IPS-NIHi11 (cell line): ENCODE measurements at places on chromosomes 3 and 15.

GRCh38 chr15:59199626-59200465 is 6.8 kb upstream of the LDHAL6B start:
- no peak for DNase-seq

GRCh38 chr3:115148142-115148790 is 1.2 kb upstream of the ZBTB20 start:
- no peak for DNase-seq

DNA sequence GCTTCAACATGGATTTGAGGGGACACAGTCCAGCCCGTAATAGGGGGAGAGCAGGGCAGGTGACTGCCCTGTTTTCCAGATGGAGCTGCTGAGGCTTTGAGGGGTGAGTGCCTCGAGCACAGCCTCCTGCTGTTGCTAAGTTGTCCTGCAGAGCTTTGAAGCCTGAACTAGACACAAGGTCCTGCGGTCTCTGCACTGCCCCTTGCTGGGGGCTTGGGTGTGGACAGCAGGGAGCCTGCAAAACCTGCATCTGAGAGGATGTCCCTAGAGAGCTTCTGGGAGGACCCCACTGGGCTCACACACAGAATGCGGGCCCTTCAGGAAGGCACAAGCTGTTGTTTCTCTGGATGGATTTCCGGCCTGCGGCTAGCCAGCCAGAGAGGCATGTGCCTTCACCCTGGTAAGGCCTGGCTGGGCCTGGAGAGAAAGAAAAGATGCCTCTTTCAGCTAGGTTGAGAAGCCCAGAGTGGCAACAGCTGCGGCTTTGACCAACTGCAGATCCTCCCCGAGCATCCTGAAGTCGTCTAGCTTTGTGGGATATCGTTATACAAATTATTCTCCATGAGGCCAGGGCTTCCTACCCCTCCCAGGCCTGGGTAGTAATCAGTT is 226.2 kb downstream of the SLCO3A1 start:
- DNase-seq = no peak

- no peak for DNase-seq
Measured at GRCh38 chr3:46206282-46207015, 1.7 kb downstream of the CCR1 start.

GRCh38 chr3:169659096-169659819 is 4.3 kb downstream of the MECOM start:
- no peak for DNase-seq

GRCh38 chr15:82921939-82922338 is 30.6 kb downstream of the HOMER2 start:
- DNase-seq = no peak

- no peak for DNase-seq
Measured at GRCh38 chr15:60553163-60553562, 74.2 kb upstream of the ICE2 start.

DNA sequence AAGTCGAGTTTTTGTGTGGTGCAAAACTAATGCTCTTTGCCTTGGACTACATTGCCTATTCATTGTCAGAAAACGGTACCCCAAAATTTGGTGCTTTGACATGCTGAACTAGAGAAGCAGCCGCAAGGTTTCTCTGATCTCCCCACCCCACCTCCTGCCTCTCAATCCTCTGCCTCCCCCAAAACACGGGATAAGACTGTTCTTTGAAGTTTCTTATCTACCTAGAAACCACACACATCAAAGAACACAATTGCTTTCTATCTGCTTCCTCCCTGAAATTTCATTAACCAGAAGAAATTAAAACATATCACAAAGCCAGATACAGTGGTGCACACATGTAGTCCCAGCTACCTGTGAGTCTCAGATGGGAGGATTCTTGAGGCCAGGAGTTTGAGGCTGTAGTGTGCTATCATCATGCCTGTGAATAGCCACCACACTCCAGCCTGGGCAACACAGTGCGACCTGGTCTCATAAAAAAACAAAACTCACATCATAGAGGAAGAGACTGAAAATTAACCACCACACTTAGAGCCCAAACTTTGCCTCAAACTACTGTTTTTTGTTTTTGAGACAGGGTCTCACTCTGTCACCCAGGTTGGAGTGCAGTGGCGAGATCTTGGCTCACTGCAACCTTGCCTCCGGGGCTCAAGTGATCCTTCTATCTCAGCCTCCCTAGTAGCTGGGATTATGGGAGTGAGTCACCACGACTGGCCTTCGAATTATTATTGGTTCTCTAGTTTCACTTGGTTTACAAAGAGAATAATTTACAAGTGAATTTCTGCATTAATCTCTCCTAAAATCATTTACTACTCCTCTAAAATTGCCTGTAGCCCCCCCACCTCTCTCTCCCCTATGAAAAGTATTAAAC is 2.7 kb upstream of the PCNP start:
- DNase-seq = no peak

GRCh38 chr15:37446921-37447320 is 346.6 kb upstream of the MEIS2 start:
- no peak for DNase-seq

- DNase-seq = no peak
Measured at GRCh38 chr3:65706776-65707568, 331.7 kb downstream of the MAGI1 start.

GRCh38 chr3:46122091-46122490 is 86.0 kb downstream of the CCR1 start:
- DNase-seq = no peak

DNA sequence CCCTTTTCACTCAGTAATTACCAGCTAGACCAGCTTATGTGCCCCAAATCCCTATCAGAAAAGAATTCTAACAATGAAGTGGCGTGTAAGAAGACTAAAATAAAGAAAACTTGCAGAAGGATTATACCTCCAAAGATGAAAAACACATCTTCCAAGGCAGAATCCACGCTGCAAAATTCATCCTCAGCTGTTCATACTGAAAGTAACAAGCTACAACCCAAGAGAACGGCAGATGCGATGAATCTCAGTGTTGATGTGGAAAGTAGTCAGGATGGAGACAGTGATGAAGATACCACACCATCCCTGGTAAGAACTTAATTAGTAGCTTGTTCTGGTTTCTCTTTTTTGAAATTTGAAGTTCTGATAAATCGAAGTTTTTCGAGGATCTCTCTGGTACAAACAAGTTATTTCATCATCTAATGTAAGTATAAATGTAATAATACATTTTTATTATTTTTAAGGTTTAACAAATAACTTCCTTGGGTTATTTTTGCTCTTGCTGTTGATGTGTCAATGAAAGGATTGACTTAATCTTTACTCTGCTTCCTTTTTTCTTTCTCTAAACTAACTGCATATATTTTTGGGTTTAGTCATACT is 1.4 kb downstream of the WDR76 start:
- no peak for DNase-seq

DNA sequence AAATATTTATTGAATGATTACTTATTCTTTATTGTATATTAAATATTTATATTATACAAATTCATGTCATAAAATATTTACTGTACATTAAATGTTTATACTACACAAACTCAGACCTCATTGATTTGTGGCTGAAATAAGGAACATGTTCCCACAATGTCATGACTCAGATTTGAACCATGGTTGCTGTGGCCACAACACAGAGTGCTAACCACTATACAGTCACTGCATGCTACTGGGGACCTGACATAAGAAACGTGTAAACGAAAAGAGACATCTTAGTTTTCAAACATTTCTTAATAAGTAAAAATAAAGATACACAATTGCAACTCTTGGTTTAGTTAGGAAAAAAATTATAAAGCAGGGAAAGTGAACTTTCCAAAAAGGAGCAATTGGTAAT is 99.1 kb upstream of the AGTR1 start:
- DNase-seq = no peak

DNA sequence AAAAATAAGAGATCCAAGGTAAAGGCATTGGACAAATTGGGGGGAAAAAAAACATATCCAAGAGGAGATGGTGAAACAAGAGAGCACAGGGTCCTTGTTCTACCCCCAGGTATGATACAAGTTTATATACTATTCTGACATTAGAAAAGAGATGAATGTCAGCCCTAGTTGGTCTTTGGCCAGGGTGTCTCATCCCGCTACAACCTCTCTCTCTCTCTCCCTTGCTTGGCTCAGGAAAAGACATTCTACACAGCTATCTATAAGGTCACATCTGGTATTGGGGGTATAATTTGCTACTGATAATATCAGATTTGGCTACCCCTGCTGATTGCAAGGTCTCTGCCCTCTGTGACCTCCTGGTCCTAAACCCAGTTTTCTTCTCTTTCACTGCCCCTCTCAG is 117.2 kb downstream of the GOLIM4 start:
- DNase-seq = no peak

DNA sequence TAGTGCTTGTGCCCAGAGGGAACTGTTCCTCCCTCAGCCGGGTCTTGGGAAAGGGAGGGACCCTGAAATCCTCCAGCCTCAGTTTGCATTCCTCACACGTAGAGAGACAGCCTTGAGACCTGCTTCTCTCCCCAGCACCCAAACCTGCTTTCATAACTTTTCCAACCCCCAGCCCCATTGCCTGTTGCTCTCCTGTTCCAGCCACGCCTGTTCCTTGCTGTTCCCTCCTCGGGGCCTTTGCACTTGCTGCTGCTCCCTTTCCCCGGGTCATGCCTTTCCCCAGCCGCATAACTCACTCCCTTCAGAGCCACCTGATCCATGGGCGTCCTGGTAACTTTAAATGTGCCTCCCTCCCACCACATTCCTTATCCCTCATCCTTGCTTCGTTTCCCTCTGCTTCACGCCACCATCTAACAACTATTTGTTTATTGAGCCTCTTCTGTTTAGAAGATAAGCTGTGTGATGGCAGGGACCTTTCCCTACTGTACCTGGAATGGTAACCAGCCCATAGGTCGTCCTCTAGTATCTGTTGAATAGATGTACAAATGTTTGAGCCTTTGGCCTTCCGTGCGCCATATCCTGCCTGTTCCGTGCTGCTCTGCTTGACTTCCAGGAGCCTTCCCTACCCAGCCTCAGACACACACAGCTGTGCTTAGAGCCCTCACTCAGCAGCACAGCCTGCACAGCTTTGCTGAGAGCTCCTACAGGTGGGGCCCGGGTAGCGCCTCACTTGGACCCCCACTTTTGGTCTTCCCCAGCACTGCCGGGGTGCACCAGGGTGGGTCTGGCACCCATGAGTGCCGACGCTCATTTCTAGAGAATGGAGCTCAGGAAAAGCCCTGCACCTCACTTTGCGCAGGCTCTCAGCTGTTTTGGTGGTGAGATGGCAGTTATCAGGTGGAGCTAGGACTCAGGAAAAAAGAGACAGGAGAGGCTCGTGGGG is 60.2 kb downstream of the SCN5A start:
- DNase-seq = no peak

GRCh38 chr15:91426412-91426811 is 326.4 kb downstream of the SV2B start:
- no peak for DNase-seq

DNA sequence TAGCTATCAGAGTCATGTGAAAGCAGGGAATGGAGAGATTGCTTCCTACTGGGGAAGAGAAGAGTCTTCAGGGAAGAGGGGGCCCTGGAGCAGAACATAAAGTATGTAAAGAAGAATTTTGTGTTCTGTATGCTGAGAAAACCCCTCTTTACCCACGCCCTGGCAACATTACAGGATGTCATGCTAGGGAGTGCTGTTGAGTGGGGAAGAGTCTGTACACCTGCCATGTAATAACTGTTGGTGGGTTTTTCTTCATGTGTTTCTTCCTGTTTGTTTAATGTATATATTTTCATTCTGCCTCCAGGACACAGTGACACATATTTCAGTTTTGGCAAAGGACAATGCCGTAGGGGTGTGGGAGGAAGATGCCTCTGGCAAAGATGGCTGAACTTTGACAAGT is 122.8 kb upstream of the LPP start:
- no peak for DNase-seq

DNA sequence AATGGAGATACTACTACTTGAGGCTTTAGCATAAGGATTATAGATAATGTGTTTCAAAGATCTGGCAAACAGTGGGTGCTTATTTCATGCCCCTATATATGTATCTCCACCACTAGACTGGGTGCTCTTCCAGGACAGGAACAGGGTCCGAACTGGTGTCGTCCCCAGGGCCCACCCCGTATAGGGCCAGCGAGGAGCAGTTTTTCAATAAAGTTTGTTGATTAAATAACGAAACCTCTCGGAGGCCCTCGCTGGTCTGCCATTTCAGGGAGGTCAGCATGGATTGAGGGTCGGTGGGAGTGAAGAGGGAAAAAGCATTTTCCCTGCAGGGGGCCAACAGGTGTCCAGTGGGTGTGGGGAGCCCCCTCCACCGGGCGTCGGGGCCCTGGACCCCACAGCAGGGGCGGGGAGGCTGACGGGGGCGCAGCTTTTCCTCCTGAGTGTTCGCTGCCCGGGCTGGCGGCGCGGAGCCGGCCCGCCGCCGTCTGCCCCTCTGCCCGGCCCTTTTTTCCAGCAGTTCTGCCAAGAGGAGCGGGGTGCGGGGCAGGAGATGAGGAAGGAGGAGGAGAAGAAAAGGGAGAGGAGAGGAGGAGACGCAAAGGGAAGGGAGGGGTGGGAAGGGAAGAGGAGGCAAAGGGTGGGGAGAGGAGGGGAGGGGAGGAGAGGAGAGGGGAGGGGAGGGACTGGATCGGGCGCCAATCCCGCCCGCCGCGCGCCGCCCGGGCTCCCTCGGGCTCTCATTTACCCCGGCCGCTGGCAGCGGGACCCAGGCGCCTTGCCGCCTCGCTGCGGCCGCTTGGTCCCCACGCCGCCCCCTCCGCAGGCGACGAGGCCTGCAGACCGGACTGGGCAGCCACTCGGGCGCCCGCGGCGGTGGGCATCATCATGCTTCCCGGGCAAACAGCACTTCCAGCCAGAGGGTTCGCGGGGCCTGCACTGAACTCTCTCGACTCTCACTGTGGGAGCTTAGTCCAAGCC is 66.3 kb downstream of the ISG20 start:
- DNase-seq = peak; percentile 74

GRCh38 chr3:51966016-51966415 is 1.2 kb downstream of the PCBP4 start:
- no peak for DNase-seq

- no peak for DNase-seq
Measured at GRCh38 chr15:85706779-85707518, 87.8 kb downstream of the KLHL25 start.

GRCh38 chr3:32354362-32354778 is 37.3 kb upstream of the CMTM7 start:
- no peak for DNase-seq

DNA sequence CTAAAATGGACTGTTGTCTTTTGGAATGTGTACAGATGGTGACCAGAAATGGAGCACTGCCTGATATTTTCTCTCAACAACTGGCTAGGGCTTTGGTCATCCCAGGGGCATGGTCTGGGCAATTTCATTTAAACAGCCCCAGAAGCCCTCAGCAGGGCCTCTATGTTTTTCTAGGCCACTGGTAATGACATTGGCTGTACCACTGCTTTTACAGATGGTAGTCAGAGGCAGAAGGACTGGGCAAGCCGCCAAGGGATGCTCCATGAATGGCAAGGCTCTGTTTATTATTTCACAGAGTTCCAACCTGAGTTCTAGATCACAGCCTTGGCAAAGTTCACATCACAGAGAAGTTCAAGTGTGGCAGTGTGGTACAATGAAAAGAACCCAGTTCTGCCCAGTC is 37.0 kb upstream of the LMCD1 start:
- DNase-seq = no peak

GRCh38 chr3:9666704-9667445 is 17.6 kb downstream of the MTMR14 start:
- DNase-seq = no peak

- DNase-seq = no peak
Measured at GRCh38 chr15:100726070-100726420, 123.7 kb downstream of the ASB7 start.
